ENCODE measurements at places on chromosomes 12 and 14.
A peak's percentile ranks its signal among the peaks of the same experiment; 100 is the strongest.

GRCh38 chr12:88113871-88114270 lies 28.0 kb downstream of the CEP290 start:
- no peak for DNase-seq

- no peak for DNase-seq
These were observed 35.5 kb upstream of the PAX9 start for GRCh38 chr14:36626151-36626550.

GRCh38 chr12:67623259-67623658 lies 25.3 kb upstream of the DYRK2 start:
- no peak for DNase-seq

DNA sequence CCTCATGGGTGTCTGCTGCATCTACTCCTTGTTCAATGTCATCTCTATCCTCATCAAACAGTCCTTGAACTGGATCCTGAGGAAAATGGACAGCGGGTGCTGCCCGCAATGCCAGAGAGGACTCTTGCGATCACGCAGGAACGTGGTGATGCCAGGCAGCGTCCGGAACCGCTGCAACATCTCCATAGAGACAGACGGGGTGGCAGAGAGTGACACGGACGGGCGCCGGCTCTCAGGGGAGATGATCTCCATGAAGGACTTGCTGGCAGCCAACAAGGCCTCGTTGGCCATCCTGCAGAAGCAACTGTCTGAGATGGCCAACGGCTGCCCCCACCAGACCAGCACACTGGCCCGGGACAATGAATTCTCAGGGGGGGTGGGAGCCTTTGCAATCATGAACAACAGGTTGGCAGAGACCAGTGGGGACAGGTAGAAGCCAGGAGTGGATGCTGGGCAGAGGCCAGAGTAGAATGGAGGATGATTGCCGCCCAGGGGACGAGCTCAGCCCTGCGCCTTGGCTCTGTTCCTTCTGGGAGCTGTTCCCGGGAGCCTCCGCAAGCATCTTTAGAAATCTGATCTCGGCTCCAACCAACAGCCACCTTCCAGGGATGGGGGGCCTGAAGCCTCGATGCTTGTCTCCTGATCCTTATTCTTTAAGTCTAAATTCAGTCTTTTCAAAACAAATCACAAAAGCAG lies 71.6 kb upstream of the PSMC1 start:
- DNase-seq = no peak

- DNase-seq = no peak
These were observed 822 bp upstream of the POU6F1 start for GRCh38 chr12:51218607-51219161.

DNA sequence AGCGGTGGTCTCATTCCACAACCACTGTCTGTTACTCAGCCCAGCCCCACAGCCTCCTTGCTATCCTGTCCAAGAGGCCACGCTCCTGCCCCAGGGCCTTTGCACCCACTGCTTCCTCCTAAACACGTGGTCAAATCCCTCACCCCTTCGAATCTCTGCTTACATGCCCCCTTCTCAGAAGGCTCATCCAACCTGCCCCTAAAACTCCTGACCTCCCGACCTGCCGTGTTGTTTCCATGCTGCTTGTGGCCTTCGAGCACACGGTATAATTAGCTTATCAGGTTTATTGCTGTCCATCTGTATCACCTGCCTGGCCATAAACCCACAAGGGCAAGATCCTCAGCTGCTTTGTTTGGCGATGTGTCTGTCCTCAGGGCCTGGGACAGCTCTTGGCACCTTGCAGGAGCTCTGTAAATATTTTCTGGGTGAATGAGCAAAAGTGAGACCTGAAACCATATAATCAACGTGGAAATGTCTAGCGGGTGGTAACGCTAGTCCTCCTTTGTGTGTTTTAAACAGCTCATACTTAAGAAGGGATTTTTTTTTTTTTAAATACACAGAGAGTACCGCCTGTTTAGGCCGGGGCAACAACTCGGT lies 36.0 kb downstream of the SCARB1 start:
- no peak for DNase-seq

DNA sequence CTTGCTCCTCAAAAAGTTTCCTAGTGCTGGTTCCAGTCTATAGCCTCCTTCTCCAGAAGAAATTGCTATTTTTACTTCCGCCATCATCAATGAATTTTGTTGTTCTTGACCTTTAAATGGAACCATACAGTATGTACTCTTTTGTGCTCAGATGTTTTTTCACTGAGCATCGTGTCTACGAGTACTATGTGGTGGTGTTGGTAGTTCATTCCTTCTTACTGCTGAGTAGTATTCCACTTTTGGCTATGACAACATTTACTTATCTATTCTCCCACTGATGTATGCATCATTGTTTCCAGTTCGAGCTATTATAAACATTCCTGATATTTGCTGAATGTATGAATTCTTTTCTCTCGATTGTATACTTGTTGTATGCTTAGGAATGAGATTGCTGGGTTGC lies 28.6 kb downstream of the SLC2A14 start:
- DNase-seq = no peak

GRCh38 chr14:103537175-103537990 lies 8.4 kb downstream of the TRMT61A start:
- DNase-seq = no peak

DNA sequence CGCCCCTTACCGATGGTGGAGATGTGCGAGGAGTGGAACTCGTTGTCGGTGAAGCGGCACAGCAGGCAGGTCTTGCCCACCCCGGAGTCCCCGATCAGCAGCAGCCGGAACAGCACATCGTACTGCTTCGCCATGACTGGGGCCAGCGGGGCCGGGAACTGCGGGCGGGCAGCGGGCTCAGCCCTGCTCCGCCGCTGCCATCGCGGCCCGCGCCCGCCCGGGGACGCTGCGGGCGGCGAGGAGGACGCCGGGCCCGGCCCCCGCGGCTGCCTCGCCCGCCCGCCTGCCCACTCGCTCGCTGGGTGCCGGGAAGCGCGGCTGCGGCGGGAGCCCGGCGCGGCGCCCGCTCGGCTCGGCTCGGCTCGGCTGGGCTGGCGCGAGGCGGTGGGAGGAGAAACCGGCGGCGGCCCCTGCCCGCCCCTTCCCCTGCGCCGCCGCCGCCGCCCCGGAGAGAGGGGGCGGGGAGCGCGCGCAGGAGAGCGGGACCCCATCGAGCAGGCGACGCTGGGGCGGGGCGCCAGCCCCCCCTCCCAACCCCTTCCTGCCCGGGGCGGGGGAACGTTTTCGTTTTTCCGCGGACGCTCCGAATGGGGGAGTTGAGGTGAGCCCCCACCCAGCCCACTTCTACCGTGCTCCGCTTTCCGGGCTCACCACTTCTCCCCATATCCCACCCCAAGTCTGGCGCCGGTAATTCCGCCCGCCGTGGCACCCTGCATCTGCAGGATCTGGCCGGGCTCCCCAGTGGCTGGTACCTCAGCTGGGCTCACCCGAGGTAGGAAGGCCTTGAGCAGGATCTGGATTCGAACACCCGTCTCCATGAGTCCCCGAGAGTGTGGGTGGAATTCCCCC lies at the start of gene RAB15:
RAB15 (minus strand) TSS at position 394 of the 849 bp plus-strand sequence; CDS start at position 134, 260 bp downstream.
- DNase-seq = peak; percentile 70

- DNase-seq = no peak
These were observed 1.9 kb downstream of the MYL6B start for GRCh38 chr12:56154246-56154771.

DNA sequence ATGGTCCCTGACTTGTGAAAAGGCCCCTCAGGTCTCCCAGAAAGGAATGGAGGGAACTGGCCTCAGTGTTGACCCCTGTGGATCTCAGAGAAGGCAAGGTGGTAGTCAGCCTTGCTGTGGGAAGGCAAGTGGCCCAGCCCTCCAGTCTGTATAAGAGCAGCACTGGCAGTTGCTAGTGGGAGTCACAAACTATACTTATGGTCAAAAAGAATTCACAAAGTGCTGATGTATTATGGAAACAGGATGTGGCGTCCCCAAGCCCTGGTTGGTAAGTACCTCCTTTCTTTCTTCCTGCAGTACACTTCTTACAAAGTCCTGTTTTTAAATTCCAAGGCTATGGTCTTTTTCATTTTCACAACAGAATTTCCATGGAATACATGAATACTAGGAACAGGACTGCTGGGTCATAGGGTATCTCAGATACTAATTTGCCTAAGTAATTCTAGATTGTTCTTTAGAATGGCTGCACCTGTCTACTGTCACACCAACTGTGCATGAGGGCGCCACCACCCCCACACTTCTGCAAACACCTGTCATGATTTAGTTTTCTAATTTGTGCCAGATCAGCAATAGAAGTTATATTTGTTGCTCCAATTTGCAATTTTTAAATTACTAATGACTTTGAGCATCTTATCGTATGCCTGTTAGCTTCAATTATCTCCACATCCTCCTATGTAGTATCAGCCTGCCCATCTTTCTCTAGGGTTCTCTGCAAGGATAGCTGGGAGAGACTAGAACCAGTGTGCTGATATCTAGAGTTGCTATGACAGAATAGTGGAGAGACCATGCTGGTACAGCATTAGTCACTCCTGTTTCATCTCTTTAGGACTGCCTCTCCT lies 40.7 kb upstream of the TMEM263 start:
- DNase-seq = no peak

Data from left hindlimb (tissue), 1 donor.